ENCODE measurements at places on chromosomes 3 and 15. TPM values are rescaled to one million over a fixed set of nuclear protein-coding genes. Genes with fewer than 3 reads are reported as not detected.

Gene TTBK2
- total RNA-seq, result 5.5 TPM

Gene FANCD2OS
- total RNA-seq, result not detected

Gene TMEM44
- 42.7 TPM for total RNA-seq

Gene CCNB2
- 43.2 TPM for total RNA-seq

Gene MITF
- 2.3 TPM for total RNA-seq

Gene LRRC31
- not detected for total RNA-seq

Gene TUSC2
- total RNA-seq, result 36.0 TPM

Gene SLC51B
- not detected for total RNA-seq

Gene SNX22
- total RNA-seq, result 0.76 TPM

Gene P2RY14
- total RNA-seq, result not detected

Gene CAMK1
- 39.6 TPM for total RNA-seq

Gene FETUB
- not detected for total RNA-seq

Gene UBE2E1
- 112 TPM for total RNA-seq

Gene TERC
- total RNA-seq, result 747 TPM

Gene SERINC4
- total RNA-seq, result not detected

Gene DGKG
- total RNA-seq, result not detected

Gene RAD18
- total RNA-seq, result 15.7 TPM

Gene USP13
- total RNA-seq, result 7.8 TPM
